Stimulated activated CD4-positive, alpha-beta T cell treated with anti-CD3 and anti-CD28 coated beads, TNF-alpha, amount 100 ng/mL, for 24 hours (primary cell): ENCODE measurements at places on chromosomes 7 and 10.

DNA sequence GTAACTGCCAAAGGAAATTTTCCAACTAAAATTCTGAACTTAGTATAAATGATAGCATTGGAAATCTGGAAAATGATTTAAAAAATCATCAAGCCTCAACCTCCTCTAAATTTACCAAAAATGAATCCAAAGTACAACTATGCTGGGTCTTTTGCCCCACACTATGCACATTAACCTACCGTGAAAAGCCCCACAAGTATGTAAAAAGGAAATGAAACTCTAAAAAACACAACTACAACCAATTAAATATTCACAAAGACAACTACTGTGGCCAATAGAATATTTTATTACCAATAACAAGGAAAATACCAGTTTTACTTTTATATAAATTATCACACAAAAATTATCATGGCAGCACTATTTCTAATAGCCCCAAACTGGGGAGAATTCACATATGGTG lies 19.3 kb downstream of the EIF3A start:
- DNase-seq = no peak

- peak; percentile 6 for DNase-seq
Observed at GRCh38 chr10:132257271-132257670, 50.5 kb downstream of the STK32C start.

DNA sequence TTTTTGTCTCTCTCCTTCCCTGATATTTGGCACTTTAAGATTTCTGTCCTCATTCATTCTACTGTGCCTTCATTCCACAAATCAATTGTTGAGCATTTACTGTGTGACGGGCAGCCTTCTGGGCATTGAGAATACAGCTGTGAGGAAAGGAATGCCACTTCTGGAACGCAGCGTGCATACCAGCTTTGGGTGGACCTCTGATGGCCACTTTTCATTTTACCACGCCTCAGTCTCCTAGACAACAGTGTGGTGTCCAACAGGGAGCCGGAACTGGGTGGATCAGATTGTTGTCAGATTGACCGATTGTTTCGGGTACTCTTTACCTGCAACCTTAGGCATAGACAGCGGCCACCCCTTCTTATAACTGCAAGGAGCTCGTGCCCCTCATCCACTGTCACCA lies 222.7 kb upstream of the DPP6 start:
- no peak for DNase-seq

DNA sequence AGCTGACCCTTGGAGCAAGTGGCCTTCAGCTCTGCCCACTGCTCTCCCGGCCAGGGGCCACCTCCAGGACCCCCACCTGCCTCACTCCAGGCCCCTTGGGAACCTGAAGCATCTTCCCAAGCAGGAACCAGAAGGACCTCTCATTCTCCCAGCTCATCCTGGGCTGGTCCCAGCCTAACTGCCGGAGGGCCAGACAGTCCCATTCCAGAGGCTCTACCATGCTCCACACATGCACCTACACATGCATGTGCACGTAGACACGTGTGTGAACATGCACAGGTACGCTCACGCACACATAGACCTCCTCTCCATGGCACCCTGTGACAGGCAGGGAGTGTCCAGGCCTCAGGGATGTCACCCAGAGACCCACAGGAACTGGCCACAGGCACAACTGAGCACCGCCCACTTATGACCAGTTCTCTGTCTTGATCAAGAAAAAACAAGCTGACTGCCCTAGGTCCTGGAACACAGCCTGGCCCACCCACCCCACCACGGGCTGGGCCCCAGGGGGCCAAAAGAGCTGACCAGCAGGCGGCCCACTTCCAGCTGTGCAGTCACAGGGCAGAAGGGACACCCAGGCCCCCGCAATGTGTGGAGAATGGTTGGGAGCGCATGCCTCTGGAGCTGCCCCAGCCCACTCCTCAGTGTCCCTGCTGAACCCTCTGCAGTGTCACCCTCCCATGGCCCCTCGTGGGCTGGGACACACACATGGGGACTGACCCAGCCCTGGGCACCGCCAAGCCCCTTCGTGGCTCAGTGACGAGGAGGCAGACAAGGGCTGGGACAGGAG lies 43.4 kb downstream of the CAMK2B start:
- no peak for DNase-seq

DNA sequence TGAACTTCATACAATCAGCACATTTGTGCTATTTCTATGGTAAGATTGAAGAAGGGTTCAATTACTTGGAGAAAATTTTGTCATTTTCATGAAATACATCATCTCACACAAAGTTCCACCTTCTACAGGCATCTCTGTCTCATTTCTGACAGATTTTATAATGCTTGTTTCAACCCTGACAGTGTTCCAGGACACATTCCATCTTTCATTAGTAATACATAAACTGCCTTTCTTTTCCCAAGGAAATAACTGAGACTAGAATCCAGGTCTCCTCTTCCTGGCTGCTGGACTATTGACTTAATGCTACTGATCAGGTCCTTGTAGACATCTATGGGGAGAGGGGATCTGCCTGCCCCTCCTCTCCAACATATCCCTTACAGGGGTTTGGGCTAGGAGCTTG lies 70.1 kb upstream of the PLPP4 start:
- DNase-seq = no peak

- no peak for DNase-seq
Observed at GRCh38 chr7:150823484-150824126, 23.0 kb downstream of the TMEM176A start.

- no peak for DNase-seq
Observed at GRCh38 chr10:116045366-116046356, 227.3 kb downstream of the GFRA1 start.

GRCh38 chr7:82235713-82236112 lies 207.9 kb downstream of the CACNA2D1 start:
- no peak for DNase-seq

DNA sequence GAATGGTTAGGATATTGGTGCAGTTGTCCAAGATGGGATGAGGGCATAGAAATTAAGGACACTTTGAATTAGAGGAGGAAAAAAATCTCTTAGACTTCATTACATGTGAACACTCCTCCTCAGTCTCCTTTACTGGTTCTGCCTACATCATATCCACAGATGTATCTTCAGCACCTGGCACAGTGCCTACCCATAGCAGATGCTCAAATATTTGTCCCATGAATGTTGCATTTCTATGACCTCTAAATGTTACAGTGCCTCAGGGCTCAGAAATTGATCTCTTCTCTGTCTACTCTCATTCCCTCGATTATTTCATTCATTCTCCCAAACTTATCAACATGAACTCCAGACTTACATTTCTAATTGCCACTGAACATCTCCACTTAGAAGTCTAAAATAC lies 17.1 kb downstream of the CNNM1 start:
- DNase-seq = no peak

GRCh38 chr10:46992803-46993561 lies 81.8 kb downstream of the PTPN20 start:
- no peak for DNase-seq

- DNase-seq = no peak
Observed at GRCh38 chr10:3438606-3439005, 266.0 kb upstream of the PITRM1 start.

DNA sequence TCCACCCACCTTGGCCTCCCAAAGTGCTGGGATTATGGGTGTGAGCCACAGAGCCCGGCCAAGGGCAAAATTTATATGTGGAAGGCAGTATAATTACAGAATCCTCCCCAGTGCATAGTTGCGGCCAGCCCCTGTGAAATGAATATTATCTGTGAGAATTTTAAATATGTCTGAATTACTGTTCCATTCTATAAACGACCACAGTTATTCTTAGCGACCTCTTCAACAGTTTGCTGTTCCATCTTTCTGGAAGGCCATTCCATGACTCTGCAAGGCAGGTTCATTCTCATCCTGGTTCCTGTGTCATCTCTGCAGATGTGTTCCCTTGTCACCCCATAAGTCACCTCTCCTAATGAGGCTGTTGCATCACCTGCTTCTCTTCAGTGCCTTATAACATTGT lies 90.7 kb downstream of the CCDC3 start:
- DNase-seq = no peak

DNA sequence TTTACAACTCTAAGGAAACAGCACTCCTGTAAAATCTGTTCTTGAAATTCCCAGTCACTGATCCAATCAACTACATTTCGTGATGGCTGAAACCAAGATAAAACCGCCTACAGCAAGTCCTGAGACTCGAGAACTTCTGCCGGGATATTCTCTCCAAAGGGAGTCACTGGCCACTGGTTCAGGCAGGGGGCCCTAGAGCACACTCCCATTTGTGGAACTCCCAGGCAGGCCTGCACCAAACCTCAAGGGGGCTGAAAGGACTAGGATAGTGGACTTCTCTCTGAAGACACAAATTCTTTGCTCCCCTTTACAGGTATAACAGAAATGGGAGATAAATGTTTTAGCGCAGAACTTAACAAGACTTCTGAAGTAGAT lies 16.3 kb downstream of the CYTH3 start:
- DNase-seq = no peak

GRCh38 chr7:52956379-52956915 lies 79.0 kb upstream of the POM121L12 start:
- DNase-seq = no peak
